HepG2 (cell line): ENCODE measurements at places on chromosomes 2 and 18.

- no peaks in the 10 kb centered on the region for H3K4me1 ChIP-seq
- H3K36me3 ChIP-seq, result no peaks in the 10 kb centered on the region
- H3K27ac ChIP-seq, result no peak overlapping the region
- no peak overlapping the region for H3K4me3 ChIP-seq
These were observed 119.1 kb downstream of the LYPD1 start for GRCh38 chr2:132550946-132551345.

GRCh38 chr18:75658330-75658729 lies 230.8 kb upstream of the SMIM21 start:
- H3K4me3 ChIP-seq, result no peak overlapping the region
- H3K27ac ChIP-seq, result no peak overlapping the region
- DNase-seq, result no peak
- H3K27me3 ChIP-seq, result peaks cover 4% of the 10 kb centered on the region; the same call in 1 of the 3 replicates
- H3K4me1 ChIP-seq, result no peaks in the 10 kb centered on the region
- H3K36me3 ChIP-seq, result no peaks in the 10 kb centered on the region

GRCh38 chr2:7165736-7166135 lies 248.5 kb downstream of the RNF144A start:
- no peak overlapping the region for H3K27ac ChIP-seq
- peaks cover 32% of the 10 kb centered on the region for H3K4me1 ChIP-seq
- no peak for DNase-seq
- H3K27me3 ChIP-seq, result no peaks in the 10 kb centered on the region

GRCh38 chr2:64928813-64929212 lies 60.4 kb upstream of the SLC1A4 start:
- DNase-seq, result no peak
- no peak overlapping the region for H3K4me3 ChIP-seq
- H3K27me3 ChIP-seq, result peaks cover 26% of the 10 kb centered on the region
- no peak overlapping the region for H3K27ac ChIP-seq
- H3K36me3 ChIP-seq, result no peaks in the 10 kb centered on the region
- H3K4me1 ChIP-seq, result peaks cover 9% of the 10 kb centered on the region

- H3K27ac ChIP-seq, result no peak overlapping the region
- no peaks in the 10 kb centered on the region for H3K36me3 ChIP-seq
- no peak for DNase-seq
- no peak overlapping the region for H3K4me3 ChIP-seq
These were observed 56.5 kb downstream of the ACAA2 start for GRCh38 chr18:49756671-49757362.

DNA sequence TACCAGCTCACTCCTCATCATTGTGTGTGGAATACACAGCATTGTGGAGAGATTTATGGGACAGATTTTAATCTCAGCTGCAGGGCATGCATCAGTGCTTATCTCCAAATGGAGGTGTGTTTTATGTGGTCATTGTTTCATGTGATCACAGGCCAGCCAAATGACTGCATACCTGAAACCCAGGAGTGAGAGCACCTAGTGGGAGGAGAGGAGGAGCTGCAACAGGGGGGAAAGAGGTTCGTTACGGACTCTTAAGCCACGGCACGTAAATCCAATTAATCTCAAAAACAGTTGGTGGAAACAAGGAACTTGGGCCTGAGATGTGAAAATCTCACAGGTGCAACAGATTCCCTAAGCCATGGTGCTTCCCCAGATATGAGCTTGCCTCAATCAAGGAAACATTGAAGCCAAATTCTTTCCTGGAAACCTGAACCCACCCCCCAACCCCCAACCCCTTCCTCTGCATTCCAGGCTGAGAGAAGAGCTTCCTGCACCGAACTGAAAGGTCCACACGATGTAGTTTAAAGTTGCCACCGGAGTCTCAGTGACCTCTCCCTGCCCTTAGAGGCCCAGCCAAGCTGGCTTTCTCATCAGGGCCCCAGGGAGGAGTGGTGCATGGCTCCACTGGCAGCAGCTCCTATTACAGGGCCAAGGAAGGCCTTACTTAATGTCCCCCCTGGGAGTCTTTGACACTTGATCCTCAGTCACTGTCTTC lies 167.4 kb downstream of the C1D start:
- H3K27ac ChIP-seq, result no peak overlapping the region
- H3K27me3 ChIP-seq, result no peaks in the 10 kb centered on the region
- H3K4me1 ChIP-seq, result peaks cover 10% of the 10 kb centered on the region
- H3K36me3 ChIP-seq, result no peaks in the 10 kb centered on the region
- DNase-seq, result no peak

DNA sequence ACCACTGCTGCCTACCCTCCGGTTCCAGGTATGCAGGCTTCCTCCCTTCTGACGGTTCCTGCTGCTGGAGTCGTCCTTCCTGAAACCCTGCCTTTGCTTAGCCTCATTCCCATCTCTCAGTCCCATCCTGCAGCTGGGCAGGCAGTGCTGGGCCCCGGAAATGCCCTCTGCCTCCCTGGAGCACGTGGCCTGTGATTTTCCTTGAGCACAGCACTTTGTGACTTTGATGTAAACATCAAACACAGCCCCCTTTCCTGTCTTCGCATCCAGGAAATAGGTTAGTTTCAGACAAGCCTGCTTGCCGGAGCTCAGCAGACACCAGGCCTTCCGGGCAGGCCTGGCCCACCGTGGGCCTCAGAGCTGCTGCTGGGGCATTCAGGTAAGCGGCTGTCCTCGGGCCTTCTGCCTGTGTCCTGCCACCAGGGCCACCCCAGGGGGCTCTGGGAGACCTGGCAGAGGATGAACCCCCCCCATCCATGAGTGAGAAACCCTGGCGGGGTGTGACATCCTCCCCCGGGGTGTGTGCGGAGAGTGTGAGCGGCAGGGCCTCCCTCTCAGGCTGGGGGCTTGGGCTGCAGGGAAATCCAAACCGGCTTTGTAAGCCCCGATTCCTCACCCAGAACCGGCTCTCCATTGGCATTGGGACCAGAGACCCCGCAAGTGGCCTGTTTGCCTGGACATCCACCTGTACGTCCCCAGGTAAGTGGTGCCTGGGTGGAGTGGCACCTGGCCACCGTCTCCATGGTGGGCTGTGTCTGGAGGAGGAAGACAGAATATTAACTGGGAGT lies at the start of gene ZAP70:
Gene ZAP70, plus strand, starts transcription at position 281 of the 788 bp plus-strand sequence. CDS start 10,461 bp downstream, outside the sequence.
- no peaks in the 10 kb centered on the region for H3K36me3 ChIP-seq
- peaks cover 14% of the 10 kb centered on the region for H3K4me1 ChIP-seq
- H3K4me3 ChIP-seq, result peak within 1 kb of the TSS; percentile 9; the same call in 1 of the 2 replicates
- peaks cover 2% of the 10 kb centered on the region; the same call in 1 of the 2 replicates for H3K27me3 ChIP-seq
- peak; percentile 24 for DNase-seq
- no peak within 1 kb of the TSS for H3K27ac ChIP-seq

DNA sequence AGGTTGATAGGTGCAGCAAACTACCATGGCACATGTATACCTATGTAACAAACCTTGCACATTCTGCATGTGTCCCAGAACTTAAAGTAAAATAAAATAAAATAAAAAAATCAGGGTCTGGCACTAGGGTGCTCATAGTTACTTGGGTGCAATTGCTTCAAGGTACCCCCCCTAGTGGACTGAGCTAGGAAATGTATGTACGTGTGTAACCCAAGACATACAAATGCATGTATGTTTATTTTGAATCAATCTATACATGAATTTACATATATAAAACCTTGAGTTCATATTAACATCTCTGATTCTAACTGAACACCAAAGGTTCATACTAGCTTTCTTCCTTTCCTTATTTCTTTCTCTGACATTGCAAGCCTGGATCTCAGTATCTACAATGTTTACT lies 51.5 kb downstream of the USP37 start:
- H3K27ac ChIP-seq, result no peak overlapping the region
- H3K4me3 ChIP-seq, result no peak overlapping the region
- H3K27me3 ChIP-seq, result no peaks in the 10 kb centered on the region
- peak; percentile 36 for DNase-seq

DNA sequence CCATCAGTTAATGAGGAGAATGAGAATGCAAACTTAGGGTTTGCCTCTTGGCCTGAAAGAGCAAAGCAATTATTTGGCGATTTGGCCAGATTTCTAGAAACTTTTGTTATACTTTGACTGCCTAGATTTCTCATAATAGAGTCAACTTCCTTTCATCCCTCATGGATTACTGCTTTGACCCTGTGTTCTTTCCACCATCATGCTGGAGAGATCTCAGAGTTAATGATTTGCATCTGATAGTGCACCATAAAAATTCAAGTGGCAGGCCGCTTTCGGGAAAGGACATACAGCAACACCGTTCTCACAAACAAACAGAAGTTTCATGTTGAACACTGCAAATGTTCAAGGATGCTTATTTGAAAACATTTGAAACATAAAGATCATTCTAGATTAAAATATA lies 143.7 kb upstream of the ZFP36L2 start:
- H3K27ac ChIP-seq, result no peak overlapping the region
- no peaks in the 10 kb centered on the region for H3K36me3 ChIP-seq
- no peak overlapping the region for H3K4me3 ChIP-seq
- no peak for DNase-seq
- no peaks in the 10 kb centered on the region for H3K27me3 ChIP-seq

GRCh38 chr2:200523604-200524003 lies 2.4 kb upstream of the SGO2 start:
- H3K27me3 ChIP-seq, result 0 out of 2 replicates have a peak, but pooled peaks cover 2% of the 10 kb centered on the region
- H3K4me3 ChIP-seq, result no peak overlapping the region
- H3K27ac ChIP-seq, result no peak overlapping the region
- peaks cover 29% of the 10 kb centered on the region for H3K4me1 ChIP-seq

DNA sequence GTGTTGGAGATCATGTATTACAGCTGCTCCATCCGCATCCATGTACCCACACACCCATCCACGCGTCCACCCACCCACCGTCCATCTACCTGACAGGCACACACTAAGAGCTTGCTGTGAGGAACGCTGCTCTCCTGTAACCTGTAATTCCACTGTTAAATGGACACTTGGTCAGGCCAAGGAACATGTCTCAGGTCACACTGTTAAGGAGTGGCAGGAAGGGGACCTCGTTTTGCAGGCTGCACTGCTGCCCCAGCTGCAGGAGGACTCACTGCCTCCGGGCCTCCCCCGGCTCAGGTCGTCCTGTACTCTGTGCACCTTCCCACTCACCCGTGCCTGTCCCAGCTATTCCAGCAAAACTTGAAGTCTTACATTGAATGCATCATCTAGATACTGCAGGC lies 170.5 kb downstream of the EIPR1 start:
- no peak for DNase-seq
- H3K36me3 ChIP-seq, result peaks cover 33% of the 10 kb centered on the region; the same call in 2 of the 3 replicates
- no peak overlapping the region for H3K4me3 ChIP-seq
- H3K27ac ChIP-seq, result no peak overlapping the region
